ENCODE measurements at places on chromosomes 2 and 18.

- no peak for DNase-seq
These were observed 390.1 kb upstream of the ST6GAL2 start for GRCh38 chr2:107276034-107276433.

DNA sequence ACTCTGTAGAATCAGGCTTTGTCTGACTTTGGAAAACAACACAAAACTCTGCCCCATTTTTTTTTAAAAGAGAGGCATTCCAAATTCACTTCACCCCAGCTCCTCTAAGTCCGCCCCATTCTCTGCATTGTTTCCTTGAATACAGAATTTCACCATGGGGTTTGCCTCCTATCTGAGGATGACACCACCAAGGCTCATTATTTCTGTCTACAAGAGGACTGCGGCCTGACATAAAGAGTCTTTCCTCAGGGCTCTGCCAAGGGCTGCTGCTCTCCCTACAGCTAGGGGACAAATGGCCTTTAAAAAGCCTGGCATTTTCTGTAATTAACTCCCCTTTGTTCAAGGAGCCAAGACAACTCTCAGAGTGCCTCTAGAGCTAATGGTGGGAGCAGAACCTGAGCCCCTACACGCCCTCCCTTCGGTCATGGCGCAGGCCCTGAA lies 4.6 kb downstream of the CHST10 start:
- no peak for DNase-seq

DNA sequence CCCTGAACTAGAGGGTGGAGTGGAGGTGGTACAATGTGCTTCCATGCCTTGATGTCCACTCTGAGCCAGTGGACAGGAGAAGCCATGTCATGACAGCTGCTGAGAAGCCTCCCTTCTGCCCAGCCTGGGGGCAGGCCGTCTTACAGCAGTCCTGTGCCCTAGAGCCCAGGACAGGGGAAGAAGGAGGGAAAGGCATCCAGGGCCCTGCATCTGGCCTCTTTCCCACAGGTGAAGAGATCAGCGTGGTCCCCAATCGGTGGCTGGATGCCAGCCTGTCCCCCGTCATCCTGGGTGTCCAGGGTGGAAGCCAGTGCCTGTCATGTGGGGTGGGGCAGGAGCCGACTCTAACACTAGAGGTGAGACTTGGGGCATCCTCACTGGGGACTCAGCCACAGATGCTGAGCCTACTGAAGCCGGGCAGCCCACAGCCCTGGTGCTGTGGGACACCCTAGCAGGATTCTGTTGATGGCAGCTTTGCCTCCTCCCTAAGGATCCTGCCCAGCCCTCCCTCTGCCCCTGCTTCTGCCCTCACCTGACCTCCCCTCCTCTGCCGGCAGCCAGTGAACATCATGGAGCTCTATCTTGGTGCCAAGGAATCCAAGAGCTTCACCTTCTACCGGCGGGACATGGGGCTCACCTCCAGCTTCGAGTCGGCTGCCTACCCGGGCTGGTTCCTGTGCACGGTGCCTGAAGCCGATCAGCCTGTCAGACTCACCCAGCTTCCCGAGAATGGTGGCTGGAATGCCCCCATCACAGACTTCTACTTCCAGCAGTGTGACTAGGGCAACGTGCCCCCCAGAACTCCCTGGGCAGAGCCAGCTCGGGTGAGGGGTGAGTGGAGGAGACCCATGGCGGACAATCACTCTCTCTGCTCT lies 3.1 kb downstream of the IL36RN start:
- DNase-seq: no peak

DNA sequence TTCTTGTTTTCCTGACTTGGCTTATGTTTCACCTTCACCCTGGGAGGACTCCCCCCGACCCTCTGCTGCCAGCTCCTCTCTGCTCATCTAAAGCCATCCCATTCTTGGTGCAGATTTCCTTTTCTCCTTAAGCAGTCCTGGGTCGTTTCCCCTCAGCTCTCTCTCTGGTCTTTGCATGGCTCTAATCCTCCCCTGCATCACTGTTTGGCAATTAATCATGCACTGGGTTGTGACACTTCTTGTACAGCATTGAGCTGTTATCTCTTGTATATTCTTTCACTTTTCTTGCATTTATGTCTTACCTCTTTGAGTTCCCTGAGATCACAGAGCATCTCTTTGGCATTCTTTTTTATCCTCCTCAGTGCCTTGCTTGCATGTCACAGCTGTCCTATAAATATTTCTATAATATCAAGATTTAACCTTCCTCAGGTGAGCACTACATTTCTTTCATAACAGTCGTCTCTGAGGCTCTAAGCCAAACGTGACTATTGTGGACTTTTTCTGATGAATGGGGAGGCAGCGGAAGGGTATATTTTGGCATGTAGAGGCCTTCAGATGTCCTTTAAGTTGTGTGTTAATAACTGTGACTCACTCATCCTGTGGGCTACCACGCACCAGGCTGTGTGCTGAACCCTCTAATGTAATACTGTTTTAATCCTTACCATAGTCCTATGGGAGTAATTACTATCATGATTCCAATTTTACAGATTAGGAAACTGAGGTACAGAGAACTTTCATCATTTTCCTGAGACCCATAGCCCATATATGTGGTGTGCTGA lies 507.5 kb downstream of the SLC4A3 start:
- DNase-seq: no peak

GRCh38 chr2:63888490-63889402 lies 47.0 kb downstream of the UGP2 start:
- peak; percentile 11 for DNase-seq

Data from stimulated activated CD8-positive, alpha-beta memory T cell treated with anti-CD3 and anti-CD28 coated beads, Interleukin-4, amount 100 ng/mL, for 24 hours (primary cell).